Common myeloid progenitor, CD34-positive (primary cell): ENCODE measurements at places on chromosomes 2 and 18.

GRCh38 chr2:237390235-237390634, 23.7 kb downstream of the COL6A3 start:
- DNase-seq: no peak

- no peak for DNase-seq
These were observed 76.3 kb downstream of the R3HDM1 start for GRCh38 chr2:135607561-135607960.

DNA sequence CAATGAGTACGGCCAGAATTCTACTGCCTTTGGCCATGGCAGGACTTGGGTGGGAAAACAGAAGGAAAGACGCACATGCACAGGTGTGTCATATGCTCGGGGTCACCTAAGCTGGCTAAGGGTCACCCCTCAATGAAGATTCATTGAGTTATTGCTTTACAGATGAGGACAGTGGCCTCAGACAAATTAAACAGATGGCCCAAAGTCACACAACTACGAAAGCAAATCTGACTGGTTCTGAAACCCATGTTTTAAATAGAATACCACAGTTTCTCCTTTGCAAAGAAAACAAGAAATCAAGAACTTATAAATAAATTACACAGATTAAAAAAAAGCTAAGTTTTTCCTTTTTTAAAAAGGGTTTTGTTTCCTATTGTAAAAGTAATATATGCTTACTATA, 70.5 kb downstream of the ID2 start:
- no peak for DNase-seq

GRCh38 chr18:36099311-36099710, 29.8 kb downstream of the SLC39A6 start:
- DNase-seq: no peak

DNA sequence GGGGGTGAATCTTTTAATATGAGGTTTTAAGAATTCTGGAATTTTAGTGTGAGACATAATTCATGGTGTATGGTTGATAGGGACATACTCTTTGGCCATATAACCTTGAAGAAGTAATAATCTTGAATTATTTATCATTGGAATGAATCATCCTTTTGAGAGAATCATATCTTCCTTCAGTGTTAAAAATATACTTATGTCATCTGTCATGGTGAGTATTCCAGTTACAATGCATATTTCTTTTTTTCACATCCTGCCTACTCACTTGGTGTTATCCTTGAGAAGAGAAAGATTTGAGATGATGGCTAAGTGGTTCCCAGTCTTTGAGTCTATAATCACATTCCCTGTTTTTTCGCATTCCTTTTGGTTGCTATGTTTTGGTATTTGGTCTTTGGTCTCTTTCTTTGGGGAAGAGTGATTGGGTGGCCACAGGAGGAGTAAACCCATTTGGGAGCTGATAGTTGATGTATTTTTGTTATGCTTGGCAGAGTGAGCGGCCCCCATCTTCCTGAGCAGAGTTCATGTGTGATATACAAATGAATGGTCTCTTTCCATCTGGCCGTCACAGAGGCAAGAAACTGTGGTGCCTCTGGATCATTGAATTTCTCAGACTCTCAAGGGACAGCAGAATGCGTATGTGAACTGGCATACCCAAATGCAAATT, 21.6 kb downstream of the ASAP2 start:
- DNase-seq: no peak

- peak; percentile 50 for DNase-seq
These were observed 659 bp downstream of the CHMP1B start for GRCh38 chr18:11851806-11852337.

GRCh38 chr2:156327835-156328695, 4.5 kb downstream of the NR4A2 start:
- DNase-seq: peak; percentile 27

DNA sequence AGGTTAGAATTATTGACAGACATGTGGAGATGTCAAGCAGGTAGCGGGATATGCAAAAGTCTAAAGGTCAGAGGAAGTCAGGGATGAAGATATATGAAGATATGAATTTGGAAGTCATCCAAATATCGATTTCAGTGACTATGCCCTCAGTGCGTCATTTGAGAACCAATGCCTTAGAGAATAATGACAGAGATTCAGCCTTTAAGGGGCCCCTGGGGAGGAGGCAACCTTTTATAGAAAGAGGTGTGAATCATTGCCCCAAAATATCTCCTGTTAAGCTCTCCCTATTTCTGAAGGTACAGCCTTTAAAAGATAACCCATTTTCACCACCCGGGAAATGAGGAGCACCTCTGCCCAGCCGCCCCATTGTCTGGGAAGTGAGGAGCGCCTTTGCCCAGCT, 223.4 kb downstream of the NCKAP5 start:
- no peak for DNase-seq

- no peak for DNase-seq
These were observed 7.3 kb upstream of the CDK5R2 start for GRCh38 chr2:218952160-218952559.

- peak; percentile 13 for DNase-seq
These were observed 424.0 kb downstream of the ARHGAP15 start for GRCh38 chr2:143553261-143553660.

GRCh38 chr18:48609820-48610815, 71.3 kb downstream of the CTIF start:
- no peak for DNase-seq

DNA sequence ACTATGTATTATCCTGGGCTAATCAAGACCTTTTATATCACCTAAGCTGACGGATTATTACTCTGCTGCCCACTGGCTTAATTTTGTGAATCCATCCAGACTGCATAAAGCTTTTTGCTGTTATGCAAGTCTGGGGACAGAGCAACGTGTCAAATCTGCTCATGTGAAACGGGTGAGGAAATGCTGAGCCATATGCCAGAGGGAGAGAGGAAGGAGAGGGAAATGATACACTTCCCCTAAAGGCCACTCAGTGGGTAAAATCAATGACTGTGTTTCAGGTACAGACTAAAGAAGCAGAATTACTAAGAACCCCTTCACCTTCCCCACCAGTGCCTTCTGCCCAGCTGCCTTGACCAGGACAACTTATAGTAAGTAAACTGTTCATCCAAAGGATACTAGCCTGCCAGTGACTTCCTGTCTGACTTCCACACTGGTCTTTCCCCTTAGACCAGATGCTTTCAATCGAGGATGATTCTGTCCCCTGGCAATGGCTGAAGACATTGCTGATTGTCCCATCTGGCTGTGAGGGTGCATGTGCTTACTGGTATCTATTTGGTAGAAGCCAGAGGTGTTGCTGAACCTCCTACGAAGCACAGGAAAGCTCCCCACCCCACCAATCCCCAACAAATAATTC, 43.0 kb downstream of the STAT1 start:
- peak; percentile 34 for DNase-seq

- DNase-seq: peak; percentile 25
These were observed 32.9 kb downstream of the TPRKB start for GRCh38 chr2:73704285-73704684.

GRCh38 chr2:228602288-228602687, 420.8 kb upstream of the SPHKAP start:
- no peak for DNase-seq

DNA sequence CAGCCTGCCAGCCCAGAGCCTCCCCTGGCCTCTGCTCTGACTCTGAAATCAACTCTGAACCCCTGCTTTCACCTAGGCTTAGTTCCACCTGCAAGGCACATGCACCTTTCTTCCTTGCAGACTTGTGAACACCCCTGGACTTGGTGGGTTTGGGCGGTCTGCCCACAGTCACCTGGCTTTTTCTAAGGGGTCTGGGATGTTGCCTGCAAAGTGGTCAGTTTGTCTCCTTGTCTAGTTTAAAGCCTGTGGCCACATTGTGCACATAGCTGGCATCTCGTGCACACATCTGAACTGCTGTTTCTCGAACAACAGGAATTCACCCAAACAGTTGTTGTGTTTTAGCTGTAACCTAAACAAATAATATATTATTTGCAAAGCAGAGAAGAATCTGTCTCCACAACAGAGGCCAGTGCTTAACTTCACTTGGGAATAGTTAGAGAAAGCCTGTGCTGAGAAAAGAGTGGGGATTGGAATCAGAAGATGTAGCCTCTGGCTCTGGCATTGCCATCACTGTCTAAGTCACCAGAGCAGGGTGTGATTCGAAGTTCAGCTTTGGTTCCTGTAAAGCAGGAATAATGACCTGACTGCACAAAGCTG, 108.5 kb downstream of the TMEM18 start:
- DNase-seq: no peak

DNA sequence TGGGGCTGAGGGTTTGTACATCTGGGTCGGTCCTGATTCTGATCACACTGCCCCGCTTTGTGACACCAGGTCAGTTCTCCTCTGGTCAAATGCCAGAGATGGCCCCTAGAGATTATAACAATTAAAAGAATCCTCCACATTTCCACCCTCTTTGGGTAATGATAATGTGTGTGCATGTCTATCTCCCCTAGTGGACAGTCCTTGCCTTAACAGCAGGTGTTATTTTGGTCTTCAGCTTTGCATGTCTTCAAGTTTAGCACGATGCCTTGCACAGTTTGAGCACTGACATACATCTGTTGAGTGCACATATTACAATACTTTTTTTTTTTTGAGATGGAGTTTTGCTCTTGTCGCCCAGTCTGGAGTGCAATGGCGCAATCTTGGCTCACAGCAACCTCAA, 25.7 kb upstream of the COX7A2L start:
- DNase-seq: peak; percentile 24

DNA sequence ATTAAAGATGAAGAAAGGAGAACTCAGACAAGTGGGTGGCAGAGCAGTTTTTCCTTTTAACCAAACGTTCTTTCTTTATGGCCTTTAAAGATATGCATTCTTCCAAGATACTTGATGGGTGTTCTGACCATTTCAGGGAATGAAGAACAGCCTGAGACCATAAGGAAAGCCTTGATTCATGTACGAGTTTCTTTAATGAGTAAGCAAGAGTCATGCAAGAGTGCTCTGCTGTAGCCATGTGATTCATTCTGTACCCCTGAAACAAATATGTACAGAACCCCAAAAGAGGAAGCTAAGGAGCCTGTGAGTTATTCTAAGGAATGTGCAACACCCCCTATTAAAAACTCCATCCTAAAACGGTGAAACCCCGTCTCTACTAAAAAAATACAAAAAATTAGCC, 372.8 kb downstream of the MTX2 start:
- DNase-seq: no peak

- DNase-seq: no peak
These were observed 101.8 kb upstream of the ERBB4 start for GRCh38 chr2:212640428-212640827.

DNA sequence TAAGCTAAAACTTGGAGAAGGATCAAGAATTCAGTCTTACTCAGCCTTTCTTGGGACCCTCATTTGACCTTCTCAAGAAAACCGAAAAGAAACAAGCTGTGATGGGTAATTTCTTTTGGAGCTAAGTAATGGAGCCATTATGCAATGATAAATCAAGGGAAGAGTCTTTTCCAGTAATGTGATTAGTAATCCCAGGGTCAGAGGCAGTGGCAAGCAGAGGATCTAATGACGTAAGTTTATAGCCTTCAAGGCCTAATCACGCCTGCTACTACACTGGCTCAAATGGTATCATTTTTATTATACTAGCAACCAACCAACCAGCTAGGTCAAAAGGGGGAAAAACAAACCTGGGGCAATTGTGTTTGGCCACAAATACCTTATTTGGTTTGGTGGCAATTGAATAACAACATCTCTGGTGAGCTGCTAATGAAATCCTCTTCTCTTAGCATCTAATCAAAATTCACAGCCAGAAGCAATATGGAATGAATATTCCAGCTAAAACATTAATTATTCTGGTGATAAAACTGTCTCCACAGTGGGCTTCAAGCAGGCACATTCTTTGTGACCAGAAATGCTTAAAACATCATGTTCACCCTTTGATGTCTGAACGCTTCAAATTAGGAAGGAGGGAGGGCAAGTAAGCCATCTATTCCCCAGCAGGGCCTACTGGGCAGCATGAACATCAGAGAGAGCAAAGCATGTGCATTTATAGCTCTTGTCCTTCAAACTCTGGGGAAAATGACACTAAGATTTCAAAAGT, 114.9 kb upstream of the SULT1C3 start:
- DNase-seq: no peak

- no peak for DNase-seq
These were observed 87.1 kb downstream of the MYOM1 start for GRCh38 chr18:3132700-3133099.

GRCh38 chr2:36192983-36193382, 162.6 kb upstream of the CRIM1 start:
- no peak for DNase-seq

- peak; percentile 10 for DNase-seq
These were observed 625.5 kb downstream of the ARHGAP15 start for GRCh38 chr2:143754742-143755141.

DNA sequence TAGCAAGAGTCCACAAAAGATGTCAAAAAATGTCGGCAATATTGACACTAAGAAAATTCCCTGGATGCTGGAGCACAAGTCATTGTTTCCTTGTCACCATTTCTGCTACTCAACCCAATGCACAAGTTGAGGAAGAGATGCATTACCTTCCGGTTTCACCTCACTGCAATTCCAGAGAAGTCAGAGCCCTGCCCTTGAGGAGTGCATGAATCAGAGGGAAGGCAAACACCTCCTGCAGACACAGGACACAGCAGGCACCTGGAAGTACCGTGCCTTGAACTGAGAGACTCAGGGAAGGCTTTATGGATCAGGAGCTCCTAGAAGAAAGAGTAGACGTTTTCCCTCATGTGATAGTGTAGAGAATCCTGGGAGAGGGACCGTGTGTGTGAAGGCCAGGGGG, 62.7 kb upstream of the ARL4C start:
- DNase-seq: no peak

GRCh38 chr2:230913406-230914143, 11.5 kb downstream of the GPR55 start:
- peak; percentile 93 for DNase-seq

DNA sequence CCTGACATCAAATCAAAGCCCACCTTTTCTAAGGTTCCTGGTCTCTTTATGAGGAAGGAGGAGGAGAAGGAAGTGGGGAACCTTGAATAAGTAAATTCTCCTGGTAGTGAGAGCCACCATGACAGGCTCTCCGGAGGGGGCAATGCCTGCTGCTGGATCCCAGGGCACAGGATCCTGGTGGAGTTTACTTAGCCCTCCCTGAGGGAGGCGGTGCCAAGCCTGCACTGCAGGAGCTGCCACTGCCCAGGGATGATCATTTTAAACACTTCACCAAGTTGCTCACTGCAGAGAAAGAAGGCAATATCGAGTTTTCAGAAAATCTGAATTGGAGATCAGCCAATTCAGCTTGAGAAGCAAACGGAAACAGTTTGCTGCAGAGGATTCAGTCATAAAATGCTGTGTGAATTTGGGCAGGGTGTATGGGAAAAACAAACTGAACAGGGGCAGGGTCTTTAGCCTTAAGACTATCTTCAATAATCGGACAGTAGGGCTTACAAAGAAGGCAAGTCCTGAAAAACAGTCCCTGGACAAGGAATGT, 200.7 kb downstream of the RAD51AP2 start:
- peak; percentile 30 for DNase-seq
